Inflammatory macrophage treated with lipopolysaccharide for 4 hours (primary cell): ENCODE measurements at places on chromosomes 2 and 18.
A peak's percentile ranks its signal among the peaks of the same experiment; 100 is the strongest.

GRCh38 chr18:26941584-26941983 is 76.1 kb upstream of the AQP4 start:
- DNase-seq = no peak

GRCh38 chr2:200338692-200339091 is 32.2 kb downstream of the SPATS2L start:
- DNase-seq = peak; percentile 64

- DNase-seq = no peak
Observed at GRCh38 chr2:180872255-180872654, 108.2 kb upstream of the UBE2E3 start.

DNA sequence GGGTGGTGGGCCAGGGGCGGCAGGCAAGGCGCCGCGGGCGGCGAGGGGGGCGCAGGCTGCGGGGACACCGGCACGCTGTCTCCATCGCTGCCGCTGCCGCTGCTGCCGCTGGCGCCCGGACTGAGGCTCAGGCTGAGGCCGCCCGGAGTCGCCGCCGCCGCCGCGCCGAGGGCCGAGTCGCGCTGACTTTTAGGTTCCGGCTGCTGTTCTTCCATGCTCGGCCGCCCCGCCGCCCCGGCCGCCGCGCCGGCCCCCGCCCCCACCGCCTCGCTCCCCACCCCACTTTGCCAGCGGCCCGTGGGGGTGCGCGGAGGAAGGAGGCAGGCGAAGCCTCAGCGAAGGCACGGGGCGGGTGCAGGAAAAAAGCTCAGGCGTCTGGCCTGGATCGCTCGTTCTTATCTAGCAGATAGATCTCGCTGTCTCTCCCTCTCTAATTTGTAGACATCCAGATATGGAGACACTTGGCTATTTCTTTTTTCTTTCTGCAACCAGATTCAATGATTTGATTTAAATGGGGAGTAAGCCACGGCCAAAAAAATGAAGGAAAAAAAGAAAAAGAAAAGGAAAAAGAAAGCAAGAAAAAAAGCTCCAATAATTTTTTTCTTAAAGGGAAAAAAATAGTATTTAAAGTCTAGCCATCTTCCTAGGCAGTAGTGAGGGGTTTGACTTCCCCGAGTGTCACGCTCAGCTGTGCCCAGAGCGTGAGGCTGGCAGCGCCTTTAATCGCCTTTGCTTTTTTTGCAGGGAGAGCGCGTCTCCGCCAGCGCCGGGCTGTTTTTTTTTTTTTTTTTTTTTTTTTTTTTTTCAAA is at the start of gene EN1:
Gene EN1 (minus strand): TSS at position 696 of the 809 bp plus-strand sequence. CDS start 481 bp downstream, at position 215.
- no peak for DNase-seq

GRCh38 chr2:182101263-182101662 is 115.6 kb downstream of the PPP1R1C start:
- no peak for DNase-seq

DNA sequence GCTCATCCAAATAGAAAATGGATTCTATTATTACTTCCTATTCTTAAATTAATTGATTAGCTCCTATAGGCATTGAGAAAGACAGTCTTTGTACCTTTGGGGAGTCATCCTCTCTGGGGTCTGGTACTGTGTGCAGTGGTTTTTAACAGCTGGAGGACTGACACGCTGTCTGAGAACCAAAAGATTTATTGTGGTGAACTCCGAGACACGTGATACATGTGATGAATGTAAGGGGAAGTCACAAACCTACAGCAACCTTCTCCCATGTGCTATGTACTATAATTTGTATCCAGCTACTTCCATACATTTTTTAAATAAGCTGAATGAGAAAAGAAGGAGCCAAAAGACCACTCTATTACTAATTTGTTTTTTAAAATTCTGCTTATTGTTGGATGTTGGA is 133.7 kb downstream of the GALNT3 start:
- no peak for DNase-seq

GRCh38 chr2:220243571-220243970 is 616.1 kb downstream of the SLC4A3 start:
- DNase-seq = no peak

DNA sequence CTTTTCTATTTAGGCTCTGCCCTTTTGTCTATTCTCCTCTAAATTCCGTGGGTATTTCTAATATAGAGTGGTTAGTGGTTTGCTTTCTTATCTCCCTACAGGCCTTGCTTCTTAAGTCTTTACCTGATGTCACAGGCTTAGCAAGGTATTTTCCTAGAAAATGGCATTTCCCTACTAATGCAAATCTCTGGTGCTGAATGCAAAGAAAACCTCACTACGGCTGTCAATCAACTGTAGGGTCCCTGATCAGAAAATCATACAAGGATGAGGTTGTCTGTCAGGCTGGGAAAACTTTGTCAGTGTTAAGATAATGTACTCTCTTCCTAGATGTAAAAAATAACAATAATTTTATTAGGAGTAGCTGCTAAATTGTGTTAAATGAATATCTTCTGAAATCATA is 27.1 kb upstream of the DSC1 start:
- DNase-seq = no peak

DNA sequence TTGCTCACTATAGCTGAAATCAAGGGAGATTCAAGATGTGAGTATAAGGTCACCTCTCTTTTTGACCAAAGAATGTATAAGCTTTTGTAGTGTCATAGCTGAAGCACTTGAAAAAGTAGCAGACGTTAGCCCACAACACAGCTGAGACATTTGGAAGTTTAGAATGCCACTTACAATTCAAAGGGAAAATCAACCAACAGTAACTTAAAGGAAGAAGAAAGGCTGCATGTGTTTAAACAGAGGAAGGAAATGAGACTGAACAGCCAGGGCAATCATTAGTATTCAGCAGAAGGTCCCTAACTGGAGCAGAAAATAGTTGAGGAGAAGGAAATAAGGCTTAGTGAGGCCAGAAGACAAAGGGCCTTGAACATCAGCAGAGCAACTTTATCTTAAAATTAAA is 23.5 kb upstream of the SCG2 start:
- DNase-seq = no peak

DNA sequence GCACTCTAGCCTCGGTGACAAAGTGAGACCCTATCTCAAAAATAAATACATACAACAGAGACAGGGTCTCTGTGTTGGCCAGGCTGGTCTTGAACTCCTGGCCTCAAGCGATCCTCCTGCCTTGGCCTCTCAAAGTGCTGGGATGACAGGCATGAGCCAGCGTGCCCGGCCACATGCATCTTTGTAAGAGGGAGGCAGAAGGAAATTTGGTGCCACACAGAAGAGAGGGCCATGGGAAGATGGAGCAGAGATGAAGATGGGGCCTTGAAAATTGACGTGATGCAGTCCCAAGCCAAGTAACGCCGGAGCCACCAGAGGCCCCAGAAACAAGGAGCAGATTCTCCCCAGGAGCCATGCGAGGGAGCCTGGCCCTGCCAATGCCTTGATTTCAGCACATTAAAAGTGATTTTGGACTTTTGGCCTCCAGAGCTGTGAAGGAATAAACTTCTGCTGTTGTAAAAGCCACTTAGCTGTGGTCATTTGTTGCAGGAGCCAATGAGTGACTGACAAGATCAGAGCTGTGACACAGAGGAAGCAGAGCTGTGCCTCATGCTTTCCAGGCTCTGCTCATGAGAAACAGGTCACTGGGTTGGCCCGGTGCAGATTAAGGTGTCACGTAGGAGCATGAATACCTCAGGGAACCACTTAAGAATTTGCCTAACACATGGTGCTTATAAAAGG is 2.7 kb upstream of the SLC66A2 start:
- DNase-seq = peak; percentile 53

DNA sequence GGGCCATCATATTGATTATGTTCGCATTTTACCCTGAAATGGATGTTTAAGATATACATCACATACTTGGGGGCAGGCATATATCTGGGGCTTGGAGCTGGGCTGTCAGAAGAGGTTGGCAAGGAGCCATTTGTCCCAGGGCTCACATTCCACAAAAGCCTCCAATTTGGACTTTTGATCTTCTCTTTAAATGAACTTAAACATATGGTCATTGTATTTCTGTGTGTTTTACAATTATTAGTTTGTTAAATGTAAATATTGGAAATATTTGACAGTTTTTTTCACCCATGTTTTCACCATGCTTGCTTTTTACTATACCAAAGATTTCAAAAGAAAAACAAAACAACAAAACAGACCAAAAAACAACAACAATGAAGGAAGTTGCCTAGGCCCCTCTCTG is 165.8 kb upstream of the MEIS1 start:
- DNase-seq = no peak

GRCh38 chr2:172198908-172199307 is 96.2 kb upstream of the DLX2 start:
- DNase-seq = no peak

DNA sequence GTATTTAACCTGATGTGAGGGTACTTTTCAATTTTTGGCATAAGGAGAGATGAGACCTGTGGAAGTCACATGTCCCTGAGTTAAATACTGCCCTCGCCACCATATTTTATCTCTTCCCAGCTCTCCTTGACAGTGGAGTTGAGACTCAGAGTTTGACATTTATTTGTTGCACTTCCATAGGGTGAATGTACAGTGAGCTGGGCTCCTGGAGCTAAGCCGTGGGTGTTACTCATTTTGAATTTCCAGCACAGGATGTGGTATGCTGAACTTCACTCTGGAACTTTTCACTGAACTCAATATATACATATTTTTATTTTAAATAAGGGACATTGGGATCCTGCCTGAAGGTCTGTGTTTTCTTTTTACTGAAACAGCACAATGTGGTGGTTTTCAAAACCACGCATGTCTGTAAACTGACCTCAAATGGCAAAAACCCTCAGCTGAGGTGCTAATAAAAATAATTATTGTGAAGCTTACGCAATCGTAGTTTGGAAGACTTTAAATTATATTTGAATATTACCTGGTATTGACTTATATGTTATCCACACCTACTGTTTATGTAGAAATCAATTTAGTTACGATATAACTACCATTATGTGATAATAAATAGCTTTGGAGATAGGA is 12.1 kb downstream of the RNF144A start:
- no peak for DNase-seq

GRCh38 chr2:105867587-105867986 is 122.9 kb downstream of the NCK2 start:
- peak; percentile 12 for DNase-seq

DNA sequence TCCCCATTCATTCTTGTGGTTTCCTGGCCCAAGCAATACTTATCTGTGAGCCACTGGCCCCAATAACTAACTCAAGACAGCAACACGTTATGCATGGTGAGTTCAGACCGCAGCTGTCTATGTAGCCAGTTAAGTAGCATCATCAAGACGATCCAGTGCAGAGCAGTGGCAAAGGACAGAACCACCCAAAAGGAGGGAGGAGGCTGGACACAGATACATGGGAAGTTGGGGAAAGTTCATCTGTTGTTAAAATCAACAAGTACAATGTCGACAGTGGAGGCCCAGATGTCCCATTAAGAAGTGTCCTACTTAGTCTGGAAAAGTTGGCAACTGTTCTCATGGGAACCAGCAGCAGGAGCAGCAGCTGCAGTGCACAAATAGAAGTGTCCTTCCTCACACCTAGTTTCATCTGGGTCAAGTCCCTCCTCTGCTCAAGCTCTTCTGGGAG is 106.9 kb upstream of the THOC1 start:
- no peak for DNase-seq

GRCh38 chr2:23502096-23502495 is 117.1 kb downstream of the KLHL29 start:
- no peak for DNase-seq

DNA sequence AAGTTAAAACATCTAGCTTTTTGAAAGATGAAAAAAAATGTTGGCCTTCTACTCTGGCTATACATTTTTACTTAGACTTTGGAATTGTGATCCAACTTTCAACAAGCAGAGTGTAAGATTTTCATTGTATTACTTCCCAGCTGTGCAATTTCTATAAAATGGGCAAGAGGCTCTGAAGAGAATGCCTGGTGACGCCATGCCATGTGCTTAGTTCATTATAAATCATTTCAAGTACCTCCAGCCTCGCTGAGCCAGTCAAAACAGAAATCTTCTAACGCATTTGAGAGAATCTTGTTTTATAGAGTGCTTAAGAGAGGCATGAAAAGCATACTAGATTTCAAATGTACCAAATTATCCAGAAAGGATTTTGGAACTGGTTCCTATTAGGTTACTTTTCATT is 10.1 kb upstream of the STK17B start:
- DNase-seq = no peak

- no peak for DNase-seq
Observed at GRCh38 chr2:1701556-1702185, 42.6 kb downstream of the PXDN start.

DNA sequence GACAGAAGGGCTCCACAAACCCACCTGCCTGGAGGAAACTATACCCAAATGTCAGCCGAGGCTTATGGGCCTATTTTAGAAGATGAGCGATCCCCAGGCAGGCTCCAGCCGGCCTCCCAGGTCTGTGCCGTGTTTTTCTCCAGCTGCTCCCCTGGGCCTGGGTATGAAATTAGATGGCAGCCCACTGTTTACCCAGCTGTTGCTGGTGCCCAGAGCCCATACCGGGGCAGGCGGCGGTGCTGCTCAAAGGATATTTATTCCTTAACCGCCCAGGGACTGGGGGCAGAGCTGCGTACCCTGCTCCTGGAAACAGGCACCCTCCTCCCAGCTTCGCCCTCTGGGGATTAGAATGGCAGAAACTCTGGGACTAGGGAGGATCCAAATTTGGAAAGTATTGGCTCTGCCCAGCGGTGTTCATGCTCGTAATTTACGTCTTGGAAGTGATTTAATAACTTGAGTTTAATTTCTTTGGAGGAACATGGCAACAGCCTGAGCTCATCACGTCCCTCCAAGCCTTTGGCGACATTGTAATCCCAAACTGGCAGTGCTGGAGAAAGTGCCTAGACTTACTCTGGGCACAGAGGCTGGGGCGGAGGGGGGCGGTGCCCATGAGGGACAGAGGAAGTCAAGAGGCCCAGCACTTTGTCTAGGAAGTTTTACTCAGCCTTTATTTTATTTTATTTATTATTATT is 199.2 kb downstream of the KLHL29 start:
- DNase-seq = no peak

- DNase-seq = no peak
Observed at GRCh38 chr18:25144820-25145219, 207.1 kb downstream of the ZNF521 start.

DNA sequence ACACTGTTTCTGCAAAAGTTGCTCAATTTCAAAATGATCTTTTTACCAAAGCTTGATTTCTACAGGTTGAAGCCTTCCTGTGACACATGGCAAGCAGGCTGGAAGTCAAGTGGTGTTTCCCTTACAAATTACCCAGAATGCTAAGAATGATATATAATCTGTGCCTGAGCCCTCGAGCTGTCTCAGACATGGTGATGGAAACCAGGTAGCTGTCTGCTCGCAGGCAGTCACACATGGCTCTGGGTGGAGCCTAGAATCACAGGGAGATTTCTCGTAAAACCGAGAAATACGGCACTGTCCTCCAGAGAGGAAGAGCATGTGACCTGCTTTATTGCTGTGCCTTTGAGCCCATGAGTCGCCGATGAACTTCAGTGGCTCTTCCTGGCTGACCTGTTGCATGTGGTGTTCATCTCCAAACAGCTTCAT is 392.9 kb downstream of the ZNF521 start:
- no peak for DNase-seq

DNA sequence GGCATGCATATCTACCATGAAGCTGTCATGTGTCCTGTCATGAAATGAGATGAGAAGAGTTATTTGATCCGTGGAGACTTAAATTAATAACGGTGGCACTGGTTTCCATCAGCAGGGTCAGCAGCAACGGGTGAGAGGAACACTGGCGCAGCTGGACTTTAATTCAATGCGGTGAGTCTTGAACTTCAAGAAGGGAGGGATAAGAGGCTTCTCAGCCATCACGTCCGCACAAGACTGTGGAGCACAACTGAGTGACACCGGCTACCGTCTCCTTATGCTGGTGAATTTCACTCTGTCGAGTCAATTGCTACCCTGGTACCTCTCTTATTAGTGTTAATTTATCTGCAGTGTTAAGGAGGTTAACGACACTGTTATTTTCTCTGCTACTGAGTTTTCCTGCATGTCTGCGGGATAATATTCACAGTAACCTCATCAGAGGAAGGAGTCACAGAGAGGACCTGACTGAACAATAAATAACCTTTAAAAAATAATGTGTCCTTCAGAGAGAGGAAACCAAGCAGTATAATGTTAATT is 236.8 kb downstream of the EPHA4 start:
- no peak for DNase-seq
